ENCODE measurements at places on chromosomes 7 and 10.
A peak's percentile ranks its signal among the peaks of the same experiment; 100 is the strongest.

DNA sequence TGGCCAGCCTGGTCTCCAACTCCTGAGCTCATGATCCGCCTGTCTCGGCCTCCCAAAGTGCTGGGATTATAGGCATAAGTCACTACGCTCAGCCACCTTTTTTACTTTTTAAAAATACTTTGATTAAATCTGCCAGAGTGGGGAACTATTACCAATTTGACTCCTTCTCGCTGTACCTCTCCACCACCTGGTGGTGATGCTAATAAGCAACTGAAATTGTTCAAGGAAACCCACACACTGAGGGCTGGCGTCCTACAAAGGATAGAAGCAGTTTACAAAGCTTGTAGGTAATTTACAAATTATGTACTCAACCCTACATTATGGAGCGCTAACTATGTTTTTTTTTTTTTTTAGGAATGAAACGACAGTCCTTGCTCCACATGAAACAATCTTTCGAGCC lies 111.1 kb downstream of the CPED1 start:
- no peak for DNase-seq

GRCh38 chr7:43077285-43077684 lies 35.2 kb upstream of the HECW1 start:
- DNase-seq, result no peak

DNA sequence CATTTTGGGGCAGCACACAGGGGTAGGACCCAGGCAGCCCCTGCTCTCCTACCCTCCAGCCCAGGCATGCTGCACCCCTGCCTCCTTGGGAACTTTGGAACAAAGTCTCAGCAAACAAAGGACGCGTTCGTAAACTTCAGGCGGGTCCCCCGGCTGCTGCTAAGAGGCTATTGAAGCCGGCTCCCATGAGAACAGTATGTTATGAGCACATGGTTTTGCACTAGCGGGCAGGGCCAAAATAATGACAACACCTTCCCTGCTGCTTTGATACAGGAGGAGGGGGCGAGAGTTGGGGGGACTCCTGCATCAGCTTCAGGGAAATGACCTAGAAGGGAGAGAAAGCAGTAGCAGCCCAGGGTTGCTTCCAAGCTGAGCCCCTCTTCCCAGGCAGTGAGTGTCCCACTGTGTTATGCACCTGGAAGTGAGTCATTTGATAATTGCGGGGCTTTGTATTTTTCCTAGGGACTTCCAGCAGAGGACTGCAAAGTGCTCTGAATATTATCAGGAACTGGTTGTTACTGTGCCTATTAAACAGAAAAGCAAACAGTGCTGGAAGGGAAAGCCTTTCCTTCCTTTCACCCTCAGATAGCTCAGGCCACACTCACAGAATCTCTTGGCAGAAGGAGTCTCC lies 6.9 kb downstream of the ITPRIP start:
- no peak for DNase-seq

GRCh38 chr7:141073173-141073640 lies 657 bp upstream of the TMEM178B start:
- no peak for DNase-seq

GRCh38 chr7:24403557-24403956 lies 119.6 kb downstream of the NPY start:
- no peak for DNase-seq

DNA sequence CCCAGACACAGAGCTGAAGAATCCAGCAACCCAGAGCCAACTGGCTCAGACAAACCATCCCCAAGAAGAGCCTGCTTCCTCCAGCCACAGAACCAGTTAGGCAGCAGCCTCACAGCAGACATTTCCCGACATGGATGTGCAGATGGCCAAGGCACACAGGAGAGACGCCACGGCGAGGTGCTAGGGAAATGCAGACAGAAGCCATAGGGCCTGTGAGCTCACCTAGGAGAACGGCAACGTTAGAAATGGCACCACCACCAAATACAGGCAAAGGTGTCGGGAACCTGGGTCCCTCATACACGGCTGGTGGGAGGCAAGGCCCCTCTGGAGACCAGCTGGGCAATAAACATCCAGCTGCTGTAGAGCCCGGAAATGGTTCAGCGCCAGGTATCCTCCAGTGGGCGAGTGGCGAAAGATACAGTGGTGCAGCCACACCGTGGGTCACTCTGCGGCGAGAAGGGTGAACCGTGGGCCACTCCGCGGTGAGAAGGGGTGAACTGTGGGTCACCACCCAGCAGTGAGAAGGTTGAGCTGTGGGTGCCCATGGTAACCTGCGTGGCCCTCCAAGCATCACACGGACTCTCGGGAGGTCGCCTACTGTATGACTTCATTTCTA lies 31.2 kb downstream of the JAKMIP3 start:
- no peak for DNase-seq

DNA sequence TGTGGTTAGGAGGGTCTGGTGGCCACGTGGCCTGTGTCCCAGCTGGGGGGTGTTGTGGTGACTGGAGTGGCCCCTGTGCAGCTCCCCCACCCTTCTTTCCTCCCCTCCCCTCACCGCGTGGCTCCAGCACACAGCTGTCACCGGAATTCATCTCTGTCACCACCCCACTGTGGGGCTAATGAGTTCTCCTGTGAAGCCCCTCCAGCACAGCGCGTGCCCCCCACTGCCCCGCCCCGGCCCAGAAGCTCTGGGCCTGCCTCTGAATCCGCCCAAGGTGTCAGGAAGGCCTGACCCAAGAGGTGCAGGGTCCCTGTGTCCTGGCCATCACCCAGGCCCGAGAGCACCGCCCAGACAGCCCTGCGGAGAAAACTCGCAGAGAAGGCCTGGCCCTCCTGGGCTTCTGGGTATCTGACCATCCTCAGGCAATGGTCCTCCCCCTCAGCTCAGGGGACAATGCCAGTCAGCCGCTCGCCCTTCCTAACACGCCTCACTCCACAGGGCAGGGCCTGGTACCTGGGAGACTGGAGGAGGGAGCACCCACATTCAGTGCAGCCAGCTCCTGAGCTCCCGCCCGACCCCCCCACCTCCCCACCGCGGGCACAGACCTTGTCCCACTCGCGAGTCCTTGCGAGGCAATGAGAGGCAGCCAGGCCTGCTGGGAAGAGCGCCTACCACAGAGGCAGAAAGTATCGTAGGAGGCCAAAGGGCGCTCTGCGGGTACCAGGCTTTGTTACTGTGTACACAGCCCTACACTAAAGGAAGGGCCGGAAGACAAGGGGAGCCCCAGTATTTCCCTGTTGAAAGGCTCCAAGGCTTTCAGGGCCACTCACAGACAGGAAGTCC lies 38.2 kb downstream of the GBX1 start:
- DNase-seq, result no peak

GRCh38 chr10:106440355-106440754 lies 724.2 kb downstream of the SORCS1 start:
- no peak for DNase-seq

- no peak for DNase-seq
Observed at GRCh38 chr7:110853263-110853662, 237.7 kb upstream of the LRRN3 start.

GRCh38 chr10:12844811-12845483 lies 156.6 kb downstream of the CCDC3 start:
- DNase-seq, result no peak

- DNase-seq, result no peak
Observed at GRCh38 chr10:103763374-103764202, 91.8 kb downstream of the SH3PXD2A start.

DNA sequence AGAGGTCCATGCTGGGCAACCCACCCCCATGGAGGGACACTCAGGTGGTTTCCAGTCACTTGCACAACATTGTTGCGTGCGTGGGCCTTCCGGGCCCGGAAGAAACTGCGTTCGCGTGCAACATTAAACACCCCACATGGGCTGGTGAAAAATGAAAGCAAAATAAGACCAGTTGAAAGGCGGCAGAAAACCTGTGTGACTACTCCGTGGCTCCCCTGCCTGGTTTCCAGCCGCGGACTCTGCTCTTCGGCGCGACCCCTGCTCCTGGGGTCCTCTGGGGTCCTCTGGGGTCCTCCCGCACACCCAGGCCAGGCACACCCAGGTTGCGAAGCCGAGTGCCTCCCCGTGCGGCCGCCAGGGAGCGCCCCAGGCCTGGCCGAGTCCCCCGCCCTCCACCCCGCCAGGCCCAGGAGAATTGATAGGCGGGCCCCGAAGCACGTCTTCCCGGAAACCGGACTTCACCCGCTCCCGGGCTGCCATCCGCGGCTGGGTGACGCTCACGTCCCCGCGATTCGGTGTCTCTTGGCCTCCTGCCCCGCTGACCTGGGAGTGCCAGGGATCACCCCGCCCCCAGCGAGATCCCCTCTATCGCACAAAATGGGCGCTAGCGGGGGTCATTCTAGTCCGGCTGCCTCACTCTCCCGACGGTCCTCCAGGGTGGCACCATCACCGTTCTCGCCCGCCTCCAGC lies 1.9 kb upstream of the SH2D4B start:
- peak; percentile 70 for DNase-seq

- DNase-seq, result no peak
Observed at GRCh38 chr10:132585732-132586722, 48.4 kb downstream of the INPP5A start.

GRCh38 chr10:75283671-75284470 lies 48.1 kb upstream of the COMTD1 start:
- DNase-seq, result no peak

GRCh38 chr7:7867846-7868571 lies 100.6 kb upstream of the GLCCI1 start:
- DNase-seq, result no peak

DNA sequence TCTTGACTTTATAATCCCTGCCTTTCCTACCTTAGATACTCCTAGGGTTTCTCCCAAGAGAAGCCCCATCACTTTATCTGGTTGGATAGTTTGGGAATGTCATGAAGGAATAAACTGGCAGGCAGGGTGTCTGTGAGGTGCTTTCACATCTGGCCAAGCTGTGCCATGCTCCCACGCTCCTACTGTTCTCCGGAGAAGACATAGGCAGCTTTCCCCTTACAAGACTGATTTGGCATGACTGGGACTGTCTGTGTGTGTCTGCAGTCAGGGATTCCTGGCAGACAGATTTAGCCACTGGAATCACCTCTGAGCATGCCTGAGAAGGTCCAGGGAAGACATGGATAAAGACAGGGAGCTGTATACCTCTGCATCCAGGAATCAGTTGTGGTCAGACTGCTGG lies 45.3 kb downstream of the HK1 start:
- no peak for DNase-seq

GRCh38 chr10:124663228-124663627 lies 81.0 kb downstream of the FAM53B start:
- no peak for DNase-seq

- DNase-seq, result peak; percentile 20
Observed at GRCh38 chr7:108454674-108455550, 1.3 kb downstream of the NRCAM start.

- no peak for DNase-seq
Observed at GRCh38 chr7:25083201-25083600, 41.9 kb downstream of the CYCS start.

- DNase-seq, result no peak
Observed at GRCh38 chr7:117164620-117165019, 158.2 kb downstream of the WNT2 start.

DNA sequence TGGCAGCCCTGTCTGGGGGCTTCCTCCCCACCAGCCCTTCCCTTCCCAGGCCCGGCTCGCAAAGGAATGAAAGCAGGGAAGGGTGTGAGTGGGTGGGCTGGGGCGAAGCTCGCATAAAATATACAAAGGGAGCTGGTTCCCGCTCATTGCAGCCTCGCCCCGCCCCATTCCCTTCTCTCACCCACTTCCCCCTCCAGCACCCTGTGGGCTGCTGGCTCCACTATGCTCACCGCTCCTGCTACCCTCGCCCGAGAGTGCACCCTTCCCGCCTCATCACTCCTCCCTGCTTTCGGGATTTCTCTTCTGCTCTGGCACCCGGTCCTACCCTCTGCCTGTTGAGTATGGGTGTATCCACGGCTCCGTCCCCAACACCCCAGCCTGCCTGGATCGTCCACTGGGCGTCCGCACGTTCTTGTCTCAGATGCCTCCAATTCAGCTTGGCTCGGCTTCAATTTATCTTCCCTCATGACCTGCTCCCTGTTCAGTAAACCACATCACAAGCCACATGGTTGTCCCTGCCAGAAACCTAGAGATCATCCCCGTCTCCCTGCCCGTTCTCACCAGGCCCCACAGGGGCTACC lies 14.4 kb upstream of the TTYH3 start:
- no peak for DNase-seq

GRCh38 chr7:72435366-72435765 lies 23.2 kb upstream of the CALN1 start:
- no peak for DNase-seq

GRCh38 chr10:67819768-67820204 lies 18.2 kb downstream of the DNAJC12 start:
- DNase-seq, result no peak

GRCh38 chr10:15324113-15324512 lies 47.0 kb downstream of the FAM171A1 start:
- no peak for DNase-seq

DNA sequence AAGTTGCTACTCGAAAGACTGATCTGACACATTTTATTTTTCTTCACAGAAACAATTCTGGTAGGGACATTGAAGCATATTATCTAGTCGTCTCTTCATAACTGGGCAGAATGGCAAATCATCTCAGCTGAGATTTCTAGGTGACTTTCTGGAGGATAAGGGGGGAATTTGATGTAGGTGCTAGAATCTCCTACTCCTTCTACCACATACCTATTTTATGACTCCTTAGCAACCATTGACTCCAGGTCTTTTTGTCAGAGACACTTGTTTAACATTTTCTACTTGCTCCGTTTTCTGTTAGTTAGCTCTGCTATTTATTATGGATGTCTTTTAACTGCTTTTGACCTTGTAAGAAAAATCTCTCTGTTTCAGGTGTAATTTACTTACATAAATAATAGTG lies 380.9 kb upstream of the SEMA3C start:
- no peak for DNase-seq

DNA sequence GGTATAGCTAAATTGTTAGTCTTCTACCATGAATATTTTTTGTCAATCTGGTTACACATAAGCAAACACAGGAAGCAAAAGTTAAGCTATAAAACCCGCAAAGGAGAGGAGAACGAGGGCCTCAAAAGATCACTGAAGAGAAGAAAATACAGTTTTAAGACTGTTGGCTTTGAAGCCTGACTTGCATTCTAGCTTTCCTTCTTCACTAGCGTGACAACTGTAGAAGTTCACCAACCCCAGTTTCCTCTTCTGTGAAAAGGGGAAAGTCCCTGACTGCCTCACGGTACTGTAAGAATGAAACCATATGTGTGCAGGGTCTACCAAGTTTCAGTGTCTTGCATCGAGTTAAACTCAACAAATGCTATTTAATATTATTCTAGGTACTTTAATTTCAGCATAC lies 7.5 kb upstream of the LRRN3 start:
- peak; percentile 37 for DNase-seq

GRCh38 chr10:19817231-19817933 lies 1.1 kb downstream of the PLXDC2 start:
- DNase-seq, result no peak

DNA sequence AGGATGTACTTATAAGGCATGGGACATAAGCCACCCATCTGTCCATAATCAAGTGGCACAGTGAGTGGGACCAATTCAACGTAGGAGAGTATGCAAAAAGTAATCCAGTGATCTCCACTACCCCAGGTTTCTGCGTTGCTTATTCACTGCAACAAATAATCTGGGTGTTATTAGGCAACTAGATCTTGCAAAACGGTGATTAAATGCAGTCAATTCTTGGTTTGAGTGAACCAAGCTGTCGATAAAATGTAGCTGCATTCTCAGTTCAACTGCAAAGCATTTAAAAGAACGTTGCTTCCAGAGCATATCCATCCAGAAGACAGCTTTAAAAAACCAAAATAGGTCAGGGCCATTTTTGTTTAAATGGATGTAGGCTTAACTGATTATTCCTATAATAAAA lies 5.0 kb downstream of the LSMEM1 start:
- DNase-seq, result no peak

Measured in stimulated activated CD8-positive, alpha-beta memory T cell treated with anti-CD3 and anti-CD28 coated beads, Interleukin-7, amount 100 ng/mL, for 48 hours (primary cell).